ENCODE measurements at places on chromosomes 3 and 15.

GRCh38 chr15:39788800-39789565 lies 6.3 kb upstream of the FSIP1 start:
- DNase-seq: no peak

- DNase-seq: no peak
These were observed 137.2 kb downstream of the RORA start for GRCh38 chr15:61091856-61092255.

DNA sequence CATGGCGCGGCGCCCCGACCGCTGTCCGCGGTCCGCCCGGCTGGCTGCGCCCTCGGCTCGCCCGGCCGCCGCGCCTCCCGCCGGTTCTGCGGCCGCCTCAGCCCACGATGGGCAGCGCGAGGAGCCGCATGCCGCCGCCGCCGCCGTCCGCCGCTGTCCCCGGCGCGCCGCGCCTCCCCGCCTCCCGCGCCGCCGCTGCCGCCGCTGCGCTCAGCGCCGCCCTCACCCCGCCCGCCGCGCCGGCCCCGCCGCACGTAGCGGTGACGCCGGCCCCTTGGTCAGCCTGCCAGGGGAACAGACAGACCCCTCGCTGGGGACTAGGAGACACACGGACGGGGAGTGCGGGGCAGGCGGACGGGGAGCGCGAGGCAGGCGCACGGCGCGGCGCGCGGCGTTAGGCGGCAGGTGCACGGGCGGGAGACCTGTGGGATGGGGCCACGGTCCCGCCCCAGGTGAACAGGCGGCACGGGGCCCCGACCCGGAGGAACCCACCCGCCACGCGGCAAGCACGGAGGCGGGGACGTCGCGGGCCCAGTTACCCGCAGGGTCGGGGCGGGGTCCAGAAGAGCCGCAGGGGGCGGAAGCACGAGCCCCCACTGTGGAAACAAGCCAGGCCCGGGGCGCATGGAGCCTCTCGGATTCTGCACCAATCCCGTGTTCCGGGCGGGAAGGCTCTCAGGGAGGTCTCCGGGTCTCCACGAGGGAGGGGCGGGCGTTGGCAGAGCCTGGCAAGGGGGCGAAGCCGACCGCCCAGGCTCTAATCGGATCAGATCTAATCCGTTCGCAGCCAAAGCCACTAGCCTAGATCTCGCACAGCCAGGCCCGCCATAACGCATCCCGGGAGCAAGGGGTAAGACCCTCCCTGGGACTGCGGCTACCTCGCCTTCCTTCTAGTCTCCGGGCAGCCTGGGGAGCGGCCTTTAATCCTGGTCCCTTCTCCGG lies at the start of gene CSPG5:
Gene CSPG5 (minus strand): TSS at position 175 of the 942 bp plus-strand sequence. CDS start 172 bp downstream, at position 3.
- DNase-seq: peak; percentile 77

DNA sequence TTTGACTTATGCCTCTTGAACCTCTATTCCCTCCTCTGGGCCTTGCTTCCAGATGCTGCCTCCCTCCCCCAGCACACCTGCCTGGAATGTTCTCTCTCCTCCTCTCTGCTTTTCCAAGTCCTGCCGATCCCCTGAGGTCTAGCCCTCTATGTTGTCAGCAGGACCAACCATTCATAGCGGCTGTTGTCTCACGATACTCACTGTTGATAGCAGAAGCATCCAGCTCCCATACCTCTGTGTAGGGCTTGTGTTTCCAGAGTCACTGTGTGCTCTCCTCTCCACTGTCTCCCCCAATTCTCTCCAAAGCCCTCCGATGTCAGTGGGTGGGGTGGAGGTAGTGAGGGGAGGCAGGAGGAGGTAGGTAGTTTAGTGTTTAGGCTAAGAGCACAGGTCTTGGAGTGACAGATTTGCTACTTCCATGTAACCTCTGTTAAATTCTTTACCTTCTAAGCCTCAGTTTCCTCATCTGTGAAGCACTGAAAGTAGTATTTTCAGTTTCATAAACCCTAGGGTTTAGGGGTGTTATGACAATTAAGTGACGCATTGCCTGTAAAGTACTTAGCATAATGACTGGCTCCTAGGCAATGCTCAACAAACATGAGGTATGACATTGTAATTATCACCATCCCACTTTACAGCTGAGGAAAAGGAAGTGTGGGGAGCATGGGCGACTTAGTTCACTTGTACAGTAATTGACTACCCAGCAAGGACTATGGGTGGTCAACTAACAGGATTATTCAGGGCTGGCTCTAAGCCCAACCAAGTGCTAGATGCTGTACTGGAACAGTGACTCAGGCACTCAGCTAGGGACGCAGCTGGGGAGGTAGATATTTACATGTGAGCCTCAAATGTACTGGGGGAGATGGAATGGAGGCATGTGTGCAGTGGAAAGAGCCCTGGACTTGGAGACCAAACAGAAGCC lies 122.8 kb downstream of the CACNA1D start:
- DNase-seq: no peak

DNA sequence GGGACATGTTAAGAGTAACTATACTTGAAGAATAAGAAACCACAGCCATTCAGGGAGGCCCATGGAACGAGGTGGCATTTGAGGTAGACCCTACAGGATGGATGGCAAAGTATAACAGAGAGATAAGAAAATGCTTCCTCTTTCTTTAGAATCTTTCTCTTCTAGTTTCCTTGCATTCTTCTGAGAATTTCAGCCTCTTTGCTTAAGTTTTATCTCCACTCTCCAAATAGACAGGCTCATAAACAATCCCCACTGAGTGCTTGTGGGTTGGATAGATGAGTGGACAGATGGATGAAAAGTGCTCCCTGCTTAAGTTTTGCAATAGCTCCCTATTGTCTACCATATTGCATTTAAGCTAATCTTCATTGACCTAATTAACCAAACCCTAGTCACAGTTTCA lies 103.7 kb downstream of the MEX3B start:
- DNase-seq: no peak

DNA sequence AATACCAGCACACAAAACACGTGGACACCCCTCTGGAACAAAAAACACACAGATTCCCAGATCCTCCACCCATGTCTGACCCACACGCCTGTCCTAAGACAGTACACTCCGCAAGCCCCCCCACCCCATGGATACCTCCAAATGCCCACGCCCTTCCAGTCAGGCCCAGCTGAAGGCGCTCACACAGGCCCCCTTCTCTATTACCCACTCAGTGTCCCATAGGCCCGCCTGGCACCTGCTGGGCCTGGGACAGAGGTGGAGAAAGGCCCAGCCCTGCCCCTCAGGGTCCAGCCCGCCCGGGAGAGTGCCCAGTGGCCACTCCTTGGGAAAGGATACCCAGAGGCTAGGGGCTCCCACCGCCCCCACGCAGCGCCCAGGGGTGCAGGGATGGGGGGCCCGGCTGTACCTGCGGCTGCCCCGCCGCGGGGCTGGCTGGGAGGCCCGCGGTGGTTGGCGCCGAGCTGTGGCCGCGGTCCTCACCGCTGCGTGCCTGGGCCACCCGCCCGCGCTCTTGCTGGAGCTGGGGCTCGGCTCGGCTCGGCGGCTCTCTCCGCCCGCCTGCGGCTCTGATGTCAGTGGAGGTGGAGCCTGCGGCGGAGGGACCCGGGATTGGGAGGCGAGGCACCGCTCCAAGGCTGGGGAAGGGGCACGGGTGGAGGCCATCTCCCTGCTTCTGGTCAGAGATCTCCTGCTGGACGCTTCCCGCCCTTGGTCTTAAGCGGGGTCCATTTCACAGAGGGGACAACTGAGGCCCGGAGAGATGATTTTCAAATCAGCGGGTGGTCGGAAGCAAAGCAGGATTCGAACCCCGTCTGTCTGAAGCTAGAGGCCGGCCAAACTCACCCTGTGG lies at the start of gene CAMK1:
Gene CAMK1 (minus strand): TSS at position 522 of the 850 bp plus-strand sequence. CDS start 2,198 bp downstream, outside the sequence.
- peak; percentile 86 for DNase-seq

DNA sequence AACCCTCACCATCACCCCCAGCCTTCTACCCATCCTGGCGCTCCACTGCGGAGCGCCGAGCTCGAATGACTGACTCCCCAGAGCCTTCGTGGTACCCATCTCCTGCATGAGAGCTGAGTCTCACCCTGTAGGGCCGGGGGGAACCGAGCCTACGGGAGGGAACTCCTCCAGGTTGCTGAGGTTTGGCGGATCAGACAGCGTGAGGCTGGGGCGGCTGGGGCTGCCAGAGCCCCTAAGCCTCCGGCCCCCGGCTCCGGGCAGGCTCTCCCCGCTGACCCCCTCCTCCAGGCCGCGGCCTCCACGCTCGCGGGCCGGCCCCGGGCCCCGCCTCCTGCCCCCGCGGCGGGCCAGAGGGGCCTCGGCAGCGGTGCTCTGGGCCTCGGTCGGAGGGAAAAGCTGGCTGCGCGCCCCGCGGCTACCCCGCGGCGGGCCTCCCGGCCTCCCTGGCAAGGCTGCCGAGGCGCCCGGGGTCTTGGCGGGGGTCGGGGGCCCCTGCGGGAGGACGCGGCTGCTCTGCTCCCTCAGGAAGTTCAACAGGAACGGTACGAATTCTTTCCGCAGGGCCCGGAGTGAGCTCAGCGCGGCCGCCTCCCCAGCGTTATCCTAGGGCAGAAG lies 643 bp downstream of the CDAN1 start:
- DNase-seq: peak; percentile 73

GRCh38 chr15:41115161-41115651 lies 874 bp downstream of the INO80 start:
- DNase-seq: peak; percentile 73

DNA sequence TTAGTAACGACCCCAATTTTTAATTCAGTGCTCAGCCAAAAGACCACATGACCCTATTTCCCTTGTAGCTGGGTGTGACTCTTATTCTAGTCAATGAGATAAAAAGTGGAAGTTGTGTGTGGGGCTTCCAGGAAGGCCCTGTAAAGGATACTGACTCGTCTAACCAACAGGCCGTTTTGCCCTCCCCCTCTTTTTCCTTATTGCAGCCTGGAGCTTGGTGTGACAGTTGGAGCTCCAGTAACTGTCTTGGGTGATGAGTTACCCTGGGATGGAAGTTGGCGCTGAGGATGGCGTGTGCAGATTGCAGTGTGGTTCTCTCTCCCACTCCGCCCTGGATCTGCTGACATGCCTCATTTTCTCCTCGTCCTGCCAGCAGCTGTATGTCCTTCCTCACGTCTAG lies 209.3 kb upstream of the PROK2 start:
- no peak for DNase-seq

DNA sequence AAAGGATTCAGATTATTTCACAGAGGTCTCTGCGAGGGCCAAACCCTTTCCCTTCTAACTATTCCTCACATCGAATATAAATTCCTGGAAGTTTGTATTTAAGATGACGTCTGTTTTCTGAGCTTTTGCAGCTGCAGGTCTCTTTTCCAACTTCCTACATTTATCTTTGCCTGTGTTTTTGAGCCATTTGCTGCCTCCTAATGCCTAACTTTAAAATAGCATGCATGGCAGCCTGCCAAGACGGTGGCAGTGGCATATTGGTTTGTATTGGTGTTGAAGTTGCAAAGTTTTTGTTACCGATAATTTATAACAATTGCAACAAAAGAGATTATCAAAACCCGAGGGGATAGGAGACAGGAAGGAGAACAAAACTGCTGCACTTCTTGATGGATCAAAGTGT lies 187.1 kb upstream of the DNAJC19 start:
- DNase-seq: no peak

- no peak for DNase-seq
These were observed 40.2 kb upstream of the TMEM87A start for GRCh38 chr15:42313463-42313862.

DNA sequence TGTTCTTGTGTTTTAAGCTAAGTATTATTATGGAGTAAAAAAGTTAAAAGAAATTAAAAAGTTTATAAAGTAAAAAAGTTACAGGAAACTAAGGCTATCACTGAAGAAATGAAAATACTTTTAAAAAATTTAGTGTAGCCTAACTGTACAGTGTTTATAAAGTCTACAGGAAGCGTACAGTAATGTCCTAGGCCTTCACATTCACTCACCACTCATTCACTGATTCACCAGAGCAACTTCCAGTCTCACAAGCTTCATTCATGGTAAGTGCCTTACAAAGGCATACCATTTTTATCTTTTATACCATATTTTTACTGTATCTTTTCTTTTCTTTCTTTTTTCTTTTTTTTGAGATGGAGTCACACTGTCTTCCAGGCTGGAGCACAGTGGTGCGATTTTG lies 40.7 kb upstream of the SCN5A start:
- no peak for DNase-seq

DNA sequence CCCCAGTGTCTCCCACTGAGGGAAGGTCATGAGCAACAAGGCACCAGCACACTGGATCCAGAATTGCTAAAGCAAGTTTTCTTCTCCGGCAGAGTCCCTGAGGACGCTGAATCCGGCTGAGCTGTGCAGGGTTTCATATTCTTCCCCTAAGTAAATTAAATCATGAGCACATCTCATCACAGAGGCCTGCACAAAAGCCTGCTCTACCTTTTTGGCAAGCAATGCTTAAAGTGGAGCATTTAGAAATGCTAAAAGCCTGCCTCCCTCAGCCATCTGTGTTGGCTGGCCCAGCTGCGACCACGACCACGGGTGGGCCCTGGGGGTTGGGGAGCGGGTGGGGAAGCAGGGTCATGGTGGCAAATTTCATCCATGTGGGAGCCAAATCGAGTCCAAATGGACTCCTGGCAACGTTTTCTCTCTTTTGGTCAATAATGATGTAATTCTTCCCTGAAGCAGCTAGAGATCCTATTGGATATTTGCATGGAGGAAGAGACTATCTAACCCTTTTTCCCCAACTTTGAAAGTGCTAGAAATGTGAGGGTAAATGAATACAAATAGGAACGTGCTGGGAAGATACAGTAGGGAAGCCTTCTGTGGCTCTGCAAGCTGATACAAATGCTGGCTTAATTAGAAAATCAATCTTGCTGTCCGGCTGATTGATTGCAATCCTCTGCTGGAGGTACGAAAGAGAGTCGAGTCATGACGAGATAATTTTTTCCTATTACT lies 532.8 kb upstream of the TBL1XR1 start:
- DNase-seq: no peak

DNA sequence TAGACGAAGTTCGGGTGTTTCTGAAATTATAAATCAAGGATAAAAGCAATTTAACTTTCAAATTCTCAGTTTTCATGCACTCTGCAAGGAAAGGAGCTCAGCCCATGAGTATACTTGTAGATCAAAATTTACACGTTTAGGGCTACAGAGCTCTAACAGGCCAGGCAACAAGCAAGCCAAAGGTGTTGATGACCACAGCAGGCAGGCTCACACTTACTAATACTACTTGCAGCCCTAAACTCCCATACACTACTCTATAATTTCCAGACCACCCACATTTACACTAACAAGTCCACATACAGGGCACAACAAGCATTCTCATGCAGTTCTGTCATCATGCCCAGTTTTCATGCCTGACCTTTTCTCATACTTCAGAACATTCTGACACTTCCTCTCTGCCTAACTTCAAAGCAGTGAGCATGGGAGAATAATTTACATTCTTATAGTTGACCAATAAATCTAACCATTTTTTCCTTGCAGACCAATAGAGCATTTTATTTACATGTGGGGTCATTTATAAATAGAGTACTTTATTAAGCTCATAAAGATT lies 124.7 kb upstream of the FRMD4B start:
- no peak for DNase-seq
